ENCODE measurements at places on chromosomes 1 and 21.

DNA sequence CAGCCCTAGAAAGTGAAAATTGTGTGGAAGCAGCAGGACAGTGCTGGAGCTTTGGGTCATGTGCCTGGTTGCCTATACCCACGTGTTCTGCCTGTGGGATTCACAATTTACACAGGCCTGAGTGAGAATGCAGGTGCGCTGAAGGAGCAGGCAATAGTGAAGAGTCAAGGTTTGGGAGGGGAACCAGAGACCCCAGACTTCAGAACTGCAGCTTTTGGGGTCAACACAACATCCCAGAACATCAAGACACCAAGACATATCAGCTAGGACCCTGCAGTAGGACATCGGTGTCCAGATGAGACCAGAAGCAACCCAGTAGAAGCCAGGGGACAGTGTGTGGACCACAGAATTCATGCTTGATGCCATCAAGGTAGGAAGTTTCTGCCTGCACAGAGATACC, 29.1 kb upstream of the CNIH3 start:
- DNase-seq = no peak

DNA sequence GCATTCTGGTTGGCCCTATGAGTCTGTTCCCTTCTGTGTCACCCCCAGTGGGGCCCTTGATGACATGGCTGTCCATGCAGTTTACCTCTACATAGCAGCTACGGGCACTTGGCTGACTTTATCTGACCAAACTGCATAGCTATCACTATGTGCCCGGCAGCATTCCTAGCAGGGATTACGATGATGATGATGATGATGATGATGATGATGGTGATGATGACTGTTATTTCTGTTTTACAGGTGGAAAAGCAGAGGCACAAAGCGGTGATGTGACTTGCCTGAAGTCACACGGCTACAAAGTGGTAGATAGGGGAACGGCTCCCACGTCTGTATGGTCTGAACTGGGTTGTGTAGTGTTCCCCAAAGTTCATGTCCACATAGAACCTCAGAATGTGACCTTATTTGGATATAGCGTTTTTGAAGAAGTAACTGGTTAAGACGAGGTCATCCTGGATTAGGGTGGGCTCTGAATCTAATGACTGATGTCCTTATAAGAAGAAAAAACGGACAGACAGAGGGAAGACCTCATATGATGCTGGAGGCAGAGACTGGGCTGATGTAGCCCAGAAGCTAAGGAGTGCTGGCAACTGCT, 57.6 kb downstream of the RUNX1 start:
- DNase-seq = no peak

- DNase-seq = no peak
Observed at GRCh38 chr1:167128261-167129227, 34.7 kb downstream of the STYXL2 start.

GRCh38 chr1:220791285-220791684, 4.6 kb downstream of the MTARC1 start:
- DNase-seq = no peak

GRCh38 chr1:29488794-29489311, 252.5 kb downstream of the PTPRU start:
- DNase-seq = no peak

- DNase-seq = no peak
Observed at GRCh38 chr1:175487956-175488355, 255.4 kb downstream of the TNR start.

GRCh38 chr1:44894591-44894990, 51.5 kb upstream of the PTCH2 start:
- no peak for DNase-seq

GRCh38 chr1:208781391-208782045, 537.3 kb upstream of the PLXNA2 start:
- DNase-seq = no peak

- no peak for DNase-seq
Observed at GRCh38 chr1:74145086-74145485, 52.9 kb downstream of the LRRIQ3 start.

DNA sequence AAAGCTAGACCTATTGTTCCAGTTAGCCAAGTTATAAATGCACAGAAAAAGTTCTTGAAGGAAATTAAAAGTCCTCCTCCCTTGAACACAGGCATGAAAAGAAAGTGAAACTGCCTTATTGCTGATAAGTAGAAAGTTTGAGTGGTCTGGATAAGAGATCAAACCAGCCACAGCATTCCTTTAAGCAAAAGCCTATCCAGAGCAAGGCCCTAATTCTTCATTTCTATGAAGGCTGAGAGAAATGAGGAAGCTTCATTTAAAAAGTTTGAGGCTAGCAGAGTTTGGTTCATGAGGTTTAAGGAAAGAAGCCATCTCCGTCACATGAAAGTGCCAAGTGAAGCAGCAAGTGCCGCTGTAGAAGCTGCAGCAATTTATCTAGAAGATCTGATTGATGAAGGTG, 2.7 kb upstream of the SSX2IP start:
- no peak for DNase-seq

DNA sequence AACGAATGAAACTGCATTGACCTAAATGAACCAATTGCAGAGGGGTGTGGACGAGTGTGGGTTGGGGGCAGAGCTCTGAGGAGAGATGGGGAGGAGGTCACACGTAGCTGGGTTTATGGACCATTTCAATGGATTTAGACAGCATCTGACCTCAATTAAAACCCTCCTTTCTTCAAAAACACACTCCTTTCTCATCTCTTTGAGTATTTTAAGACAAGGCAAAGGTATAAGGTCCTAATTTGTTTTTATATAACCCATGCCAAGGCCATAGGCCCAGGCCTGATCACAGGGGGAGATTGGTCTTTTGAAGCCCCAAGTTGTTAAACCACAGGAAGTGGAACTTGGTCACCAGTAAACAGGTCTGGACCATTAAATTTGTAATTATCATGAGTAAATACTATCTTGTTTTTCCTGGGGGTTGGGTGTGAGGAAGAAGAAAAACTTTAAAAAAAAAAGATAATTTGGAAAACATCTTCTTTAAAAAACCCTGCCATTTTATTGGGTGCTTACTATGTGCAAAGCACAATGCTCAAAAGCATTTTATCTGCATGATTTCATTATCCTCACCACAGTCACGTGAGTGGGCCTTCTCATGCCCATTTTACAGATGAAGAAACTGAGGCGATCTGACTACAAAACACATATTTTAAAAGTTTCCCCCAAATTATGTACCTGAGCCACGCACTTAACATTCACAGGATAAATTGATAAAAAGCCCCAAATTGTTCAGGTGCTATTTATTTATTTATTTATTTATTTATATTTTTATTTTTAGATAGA, 8.9 kb upstream of the INAVA start:
- no peak for DNase-seq

DNA sequence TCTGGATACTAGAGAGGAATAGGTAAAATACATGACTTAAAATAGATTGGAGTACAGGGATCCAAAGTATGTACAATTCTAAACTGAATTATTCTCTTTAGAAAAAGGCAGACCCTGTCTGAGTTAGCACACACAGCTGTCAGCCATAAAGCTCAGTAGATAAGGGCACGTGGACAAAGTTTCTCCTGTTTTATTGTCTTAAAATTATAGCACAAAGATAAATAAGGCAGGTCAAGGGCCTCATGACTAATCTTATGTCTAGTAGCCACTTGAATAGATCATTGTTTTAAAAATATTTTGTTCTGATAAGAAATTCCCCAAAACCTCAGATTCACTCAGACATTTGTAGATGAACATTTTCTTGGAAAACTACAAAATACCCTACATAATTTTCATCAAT, 205.2 kb downstream of the ZP4 start:
- no peak for DNase-seq

DNA sequence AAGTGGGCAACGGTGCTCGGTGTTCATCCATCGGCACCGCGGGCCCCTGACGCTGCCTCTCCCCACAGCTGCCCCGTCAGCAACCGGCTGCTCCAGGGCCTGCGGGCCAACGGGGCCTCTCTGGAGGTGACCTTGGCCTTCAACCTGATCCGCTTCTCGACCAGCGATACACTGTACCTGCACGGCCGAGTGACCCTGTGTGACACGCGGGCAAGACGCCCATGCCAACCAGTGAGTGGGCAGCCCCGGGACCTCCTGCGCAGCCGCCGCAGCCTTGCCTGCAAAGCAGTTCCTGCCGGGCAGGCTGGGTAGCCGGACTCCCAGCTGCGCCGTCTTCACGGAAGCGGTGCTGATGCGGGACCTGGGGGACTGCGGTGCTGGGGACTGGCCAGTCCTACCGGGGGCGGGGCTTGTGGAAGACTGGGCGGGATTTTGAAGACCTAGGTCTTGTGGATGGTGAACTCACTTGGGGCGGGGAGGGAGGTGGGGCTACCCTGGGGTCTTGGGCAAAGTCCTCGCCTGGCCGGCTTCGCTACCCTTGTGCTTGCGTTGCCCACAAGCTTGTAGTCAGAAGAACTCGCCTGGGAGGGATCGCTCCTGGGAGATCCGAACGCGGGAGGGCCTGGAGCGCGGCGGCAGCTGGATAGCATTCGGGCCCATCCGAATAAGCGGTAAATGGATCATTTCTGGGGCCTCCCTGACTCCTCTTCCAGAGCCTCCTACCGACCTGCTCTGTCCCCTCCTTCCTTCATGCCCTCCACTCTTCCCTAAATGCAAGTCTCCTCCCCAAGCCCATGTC, 8.8 kb upstream of the CEP85 start:
- no peak for DNase-seq

- DNase-seq = no peak
Observed at GRCh38 chr1:54224233-54224632, 24.3 kb downstream of the MRPL37 start.

- DNase-seq = no peak
Observed at GRCh38 chr1:160404094-160404493, 3.7 kb downstream of the VANGL2 start.

- no peak for DNase-seq
Observed at GRCh38 chr1:178283409-178283808, 189.5 kb downstream of the RASAL2 start.

- DNase-seq = no peak
Observed at GRCh38 chr1:161933592-161934588, 89.8 kb downstream of the OLFML2B start.

GRCh38 chr1:234545517-234546386, 64.2 kb downstream of the IRF2BP2 start:
- DNase-seq = no peak

DNA sequence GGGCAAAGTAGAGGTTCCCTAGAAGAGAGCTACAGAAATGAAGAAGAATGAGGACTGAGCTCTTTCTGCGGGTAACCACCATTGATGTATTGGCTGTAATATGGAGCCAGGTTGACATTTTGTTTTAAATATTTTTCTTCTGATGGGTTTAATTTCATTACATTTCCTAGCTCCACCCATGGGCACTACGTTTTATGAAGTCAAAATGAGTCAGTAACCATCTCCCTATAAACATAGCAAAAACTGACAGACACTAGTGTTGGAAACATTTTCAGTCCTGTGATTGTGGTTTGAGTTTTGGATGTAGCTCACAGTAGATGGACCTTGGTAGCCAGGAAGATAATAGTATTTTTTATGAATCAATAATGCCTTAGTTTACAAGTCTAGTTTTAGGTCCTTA, 470.4 kb upstream of the B3GALT2 start:
- no peak for DNase-seq

DNA sequence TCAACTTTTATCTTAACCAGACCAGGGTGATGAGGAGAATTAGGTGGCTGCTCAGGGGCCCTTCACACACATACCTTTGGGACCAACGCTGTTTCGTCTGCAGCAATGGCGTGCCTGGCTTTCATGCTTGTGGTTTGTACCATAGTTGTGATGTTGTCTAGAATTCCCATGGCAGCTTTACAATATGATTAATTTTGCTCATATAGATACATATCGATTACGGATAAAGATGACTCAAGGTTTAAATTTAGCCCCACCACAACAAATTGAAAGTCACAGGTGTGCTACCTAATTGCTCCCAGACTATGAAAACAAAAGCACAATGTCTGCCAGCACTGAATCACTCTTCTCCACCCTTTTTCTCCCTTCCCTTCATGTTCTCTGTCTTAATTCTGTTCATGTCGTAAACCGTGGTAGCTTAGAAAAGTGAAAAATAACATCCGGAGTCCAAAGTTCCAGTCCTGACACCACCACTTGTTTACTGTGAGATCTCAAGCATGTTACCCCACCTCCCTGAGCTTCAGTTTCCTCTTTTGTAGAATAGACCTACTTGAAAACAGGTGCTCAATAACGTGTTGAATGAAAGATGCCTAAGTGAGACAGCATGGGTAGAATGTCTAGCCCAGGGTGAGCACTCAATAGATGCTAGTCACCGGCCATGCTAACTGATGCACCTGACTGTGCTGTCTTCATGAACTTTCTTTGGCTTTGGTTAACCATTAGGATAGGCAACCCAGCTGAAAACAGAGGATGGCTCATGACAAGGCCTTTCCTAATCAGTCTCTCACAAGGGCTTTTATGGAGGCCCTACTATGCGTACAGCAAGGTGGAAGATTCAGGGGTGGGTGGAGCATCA, 22.1 kb upstream of the JUN start:
- no peak for DNase-seq

DNA sequence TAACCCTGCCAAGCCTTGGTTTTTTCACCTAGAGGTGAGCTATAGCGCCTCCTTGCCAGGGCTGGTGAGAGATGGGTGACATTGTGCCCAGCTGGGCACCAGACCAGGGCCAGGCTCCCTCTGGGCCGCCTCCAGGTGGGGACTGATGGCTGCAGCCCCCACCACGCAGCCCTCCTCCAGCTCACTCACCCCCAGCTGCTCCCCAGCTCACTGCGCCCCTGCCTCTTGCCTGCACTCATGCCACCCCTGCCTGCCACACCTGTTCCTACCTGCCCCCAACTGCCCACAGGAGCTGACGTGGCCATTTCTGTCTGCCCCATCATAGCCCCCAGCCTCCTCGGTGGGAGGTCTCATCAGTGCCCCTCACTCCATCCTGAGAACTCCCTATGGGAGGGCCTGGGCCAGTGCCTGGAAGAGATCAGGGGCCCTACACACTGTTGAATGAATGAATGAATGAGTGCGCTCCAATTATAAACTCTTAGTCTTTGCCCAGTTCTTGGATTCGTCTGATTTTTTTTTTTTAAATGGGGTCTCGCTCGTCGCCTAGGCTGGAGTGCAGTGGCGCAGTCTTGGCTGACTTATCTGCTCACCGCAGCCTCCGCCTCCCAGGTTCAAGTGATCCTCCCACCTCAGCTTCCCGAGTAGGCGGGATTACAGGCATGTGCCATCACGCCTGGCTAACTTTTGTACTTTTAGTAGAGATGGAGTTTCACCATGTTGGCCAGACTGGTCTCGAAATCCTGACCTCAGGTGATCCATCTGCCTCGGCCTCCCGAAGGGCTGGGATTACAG, 26.4 kb upstream of the VPS13D start:
- no peak for DNase-seq

DNA sequence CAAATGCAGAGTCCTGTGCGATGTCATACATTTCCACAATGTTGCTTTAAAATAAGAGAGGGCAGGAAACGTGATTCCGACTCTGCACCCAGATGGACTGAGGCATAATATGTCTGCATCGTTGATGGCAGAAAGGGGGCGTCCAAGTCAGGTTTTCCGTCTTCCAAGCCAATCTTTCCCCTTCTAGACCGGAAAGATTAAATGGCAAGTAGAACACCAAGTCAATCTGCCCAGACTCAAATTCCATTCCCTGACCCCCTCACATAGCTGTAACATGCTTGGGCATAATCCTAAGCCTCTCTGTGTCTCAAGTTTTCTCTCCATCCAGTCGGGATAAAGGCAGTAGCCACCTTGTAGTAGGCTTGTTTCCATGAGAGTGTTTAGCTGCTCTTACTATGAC, 14.4 kb downstream of the PCP4 start:
- DNase-seq = no peak

- no peak for DNase-seq
Observed at GRCh38 chr1:217647791-217648190, 16.6 kb downstream of the SPATA17 start.

GRCh38 chr1:110914676-110915075, 41.7 kb downstream of the CD53 start:
- no peak for DNase-seq

- DNase-seq = no peak
Observed at GRCh38 chr1:25644962-25645361, 28.4 kb downstream of the MAN1C1 start.

Data from stimulated activated CD4-positive, alpha-beta T cell treated with anti-CD3 and anti-CD28 coated beads, Interleukin-15, amount 100 ng/mL, for 1 hour (primary cell).